Activated naive CD8-positive, alpha-beta T cell treated with anti-CD3 and anti-CD28 coated beads, Interleukin-2, amount 10 ng/mL, durations not matched to agents 7 days and 5 days (primary cell): ENCODE measurements at places on chromosomes 16 and 17. TPM values are rescaled to one million over a fixed set of nuclear protein-coding genes. Genes with fewer than 3 reads are reported as not detected.

Gene ATAD5
- total RNA-seq, result 29.7 TPM

Gene SPN
- 263 TPM for total RNA-seq

Gene NUPR1
- total RNA-seq, result 0.20 TPM

Gene CCL1
- total RNA-seq, result not detected

Gene STAC2
- total RNA-seq, result not detected

Gene TSEN54
- total RNA-seq, result 76.0 TPM

Gene HOXB3
- 10.5 TPM for total RNA-seq

DNA sequence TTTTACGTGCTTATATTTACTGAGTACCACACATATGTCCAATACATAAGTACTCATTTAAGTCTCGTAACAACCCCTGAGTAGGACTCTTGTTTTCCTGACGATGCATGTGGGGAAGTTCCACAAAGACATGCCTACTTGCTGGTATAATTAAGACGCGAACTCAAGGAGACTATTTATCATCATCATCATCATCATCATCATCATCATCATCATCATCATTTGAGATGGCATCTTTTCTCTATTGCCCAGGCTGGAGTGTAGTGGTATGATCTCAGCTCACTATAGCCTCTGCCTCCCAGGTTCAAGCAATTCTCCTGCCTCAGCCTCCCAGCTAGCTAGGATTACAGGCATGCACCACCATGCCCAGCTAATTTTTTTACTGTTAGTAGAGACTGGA lies 809.9 kb upstream of the EEF2KMT start:
- no peak overlapping the region for H3K4me3 ChIP-seq
- no peaks in the 10 kb centered on the region for H3K27me3 ChIP-seq
- H3K27ac ChIP-seq, result no peak overlapping the region

DNA sequence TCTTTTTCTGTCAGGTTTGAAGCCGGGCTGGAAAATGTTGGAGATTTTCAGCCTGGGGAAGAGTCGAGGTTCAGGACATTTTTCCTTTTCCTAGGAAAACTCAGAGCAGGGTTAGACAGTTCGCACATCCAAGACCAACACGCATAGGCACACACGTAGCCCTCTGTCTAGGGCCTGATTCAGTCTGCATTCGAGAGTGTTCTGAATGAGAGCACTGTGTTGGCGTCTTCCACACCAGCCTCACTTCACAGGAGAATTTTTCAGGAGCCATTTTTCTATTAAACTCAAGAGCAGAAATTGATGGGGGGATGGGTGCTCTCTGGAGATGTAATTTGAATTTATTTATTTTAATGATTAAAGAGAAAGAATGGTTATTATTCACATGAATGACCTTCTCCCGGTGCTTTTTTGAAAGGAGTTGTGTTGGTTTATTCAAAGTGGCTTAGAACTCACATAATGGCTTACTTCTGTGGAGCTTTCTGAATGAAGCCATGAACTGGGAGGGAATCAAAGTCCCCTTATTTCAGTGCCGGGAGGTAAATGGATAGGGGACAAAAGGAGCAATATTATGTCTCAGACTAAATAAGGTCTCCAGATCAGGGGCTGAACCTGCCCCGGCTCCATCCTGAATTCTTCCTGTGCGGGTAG lies 194.3 kb downstream of the CCDC182 start:
- H3K36me3 ChIP-seq, result peaks cover 2% of the 10 kb centered on the region
- H3K4me1 ChIP-seq, result peaks cover 11% of the 10 kb centered on the region
- H3K27ac ChIP-seq, result no peak overlapping the region
- no peak overlapping the region for H3K4me3 ChIP-seq
- DNase-seq, result no peak

- peak; percentile 41 for DNase-seq
- peaks cover 2% of the 10 kb centered on the region for H3K36me3 ChIP-seq
- H3K4me1 ChIP-seq, result peaks cover 5% of the 10 kb centered on the region
- H3K27ac ChIP-seq, result no peak overlapping the region
Observed at GRCh38 chr16:80931801-80932707, 74.6 kb downstream of the CMC2 start.

DNA sequence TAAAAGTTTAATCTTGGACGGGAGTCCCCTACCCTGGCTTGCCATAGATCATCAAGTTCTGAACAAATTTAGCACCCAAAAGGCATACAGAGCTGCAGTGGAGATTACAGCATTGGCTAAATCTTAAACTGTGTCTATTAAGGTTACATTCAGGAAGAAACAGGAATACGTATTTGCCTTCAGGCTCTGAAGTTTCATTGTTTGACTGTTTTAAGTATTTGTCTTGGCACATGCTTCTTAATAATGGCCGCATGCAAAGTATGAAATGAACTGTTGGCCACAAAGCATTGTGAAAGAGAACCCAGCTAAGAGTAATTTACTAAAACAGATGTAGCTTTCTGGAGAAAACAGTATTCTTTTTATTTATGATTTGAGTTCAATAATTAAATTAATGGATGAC lies 63.9 kb upstream of the CNEP1R1 start:
- no peak overlapping the region for H3K4me3 ChIP-seq
- no peaks in the 10 kb centered on the region for H3K36me3 ChIP-seq
- no peak for DNase-seq
- H3K27me3 ChIP-seq, result peaks cover 13% of the 10 kb centered on the region
- peaks cover 2% of the 10 kb centered on the region for H3K4me1 ChIP-seq

GRCh38 chr16:9976601-9977000 lies 205.6 kb downstream of the GRIN2A start:
- no peaks in the 10 kb centered on the region for H3K4me1 ChIP-seq
- no peaks in the 10 kb centered on the region for H3K36me3 ChIP-seq
- no peaks in the 10 kb centered on the region for H3K27me3 ChIP-seq
- no peak for DNase-seq
- no peak overlapping the region for H3K4me3 ChIP-seq

- no peak overlapping the region for H3K27ac ChIP-seq
- no peak overlapping the region for H3K4me3 ChIP-seq
- no peak for DNase-seq
- peaks cover 52% of the 10 kb centered on the region for H3K36me3 ChIP-seq
- H3K27me3 ChIP-seq, result no peaks in the 10 kb centered on the region
- peaks cover 33% of the 10 kb centered on the region for H3K4me1 ChIP-seq
Observed at GRCh38 chr17:83046448-83047181, 32.8 kb upstream of the METRNL start.

DNA sequence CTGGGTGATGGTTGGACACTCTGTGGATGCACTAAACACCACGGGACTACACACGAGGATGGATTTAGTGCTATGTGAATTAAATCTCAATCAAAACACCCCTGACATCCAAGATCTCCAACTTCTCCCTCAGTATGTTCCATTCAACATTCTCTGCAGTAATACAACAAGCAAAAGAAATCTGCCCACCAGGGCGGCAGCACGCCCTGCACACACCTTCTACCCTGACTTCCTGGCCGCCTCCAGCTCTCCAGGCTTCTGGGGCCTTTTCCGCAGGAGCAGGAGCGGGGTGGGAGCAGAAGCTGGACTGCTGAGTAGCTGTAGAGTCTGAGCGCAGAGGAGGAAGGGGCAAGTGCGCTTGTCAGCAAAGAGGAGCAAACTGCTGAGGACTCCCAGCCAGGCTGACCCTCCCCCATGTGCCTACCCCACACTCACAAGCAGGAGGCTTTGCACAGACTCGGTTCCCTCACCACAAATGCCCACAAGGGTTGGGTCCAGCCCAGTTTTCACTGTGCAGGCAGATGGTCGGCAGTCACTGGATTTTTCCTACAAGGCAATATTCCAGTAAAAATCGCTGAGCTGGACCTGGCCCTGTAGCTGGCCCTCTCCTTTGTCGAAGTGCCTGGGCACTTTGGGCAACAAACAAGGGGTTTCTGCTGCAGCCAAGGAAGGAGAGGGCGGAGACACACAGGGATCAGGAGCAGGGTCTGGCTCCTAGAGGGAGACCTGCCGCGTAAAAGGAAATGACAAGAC lies 22.8 kb downstream of the ZDHHC7 start:
- peaks cover 4% of the 10 kb centered on the region for H3K4me1 ChIP-seq
- peaks cover 14% of the 10 kb centered on the region for H3K36me3 ChIP-seq
- H3K27ac ChIP-seq, result no peak overlapping the region
- DNase-seq, result no peak

- no peak for DNase-seq
- no peak overlapping the region for H3K27ac ChIP-seq
- no peaks in the 10 kb centered on the region for H3K27me3 ChIP-seq
Observed at GRCh38 chr17:63587770-63588169, 12.9 kb upstream of the TACO1 start.

GRCh38 chr16:83842756-83843507 lies 35.2 kb downstream of the HSBP1 start:
- no peak for DNase-seq
- no peak overlapping the region for H3K4me3 ChIP-seq
- H3K27ac ChIP-seq, result no peak overlapping the region
- no peaks in the 10 kb centered on the region for H3K36me3 ChIP-seq
- H3K4me1 ChIP-seq, result no peaks in the 10 kb centered on the region

DNA sequence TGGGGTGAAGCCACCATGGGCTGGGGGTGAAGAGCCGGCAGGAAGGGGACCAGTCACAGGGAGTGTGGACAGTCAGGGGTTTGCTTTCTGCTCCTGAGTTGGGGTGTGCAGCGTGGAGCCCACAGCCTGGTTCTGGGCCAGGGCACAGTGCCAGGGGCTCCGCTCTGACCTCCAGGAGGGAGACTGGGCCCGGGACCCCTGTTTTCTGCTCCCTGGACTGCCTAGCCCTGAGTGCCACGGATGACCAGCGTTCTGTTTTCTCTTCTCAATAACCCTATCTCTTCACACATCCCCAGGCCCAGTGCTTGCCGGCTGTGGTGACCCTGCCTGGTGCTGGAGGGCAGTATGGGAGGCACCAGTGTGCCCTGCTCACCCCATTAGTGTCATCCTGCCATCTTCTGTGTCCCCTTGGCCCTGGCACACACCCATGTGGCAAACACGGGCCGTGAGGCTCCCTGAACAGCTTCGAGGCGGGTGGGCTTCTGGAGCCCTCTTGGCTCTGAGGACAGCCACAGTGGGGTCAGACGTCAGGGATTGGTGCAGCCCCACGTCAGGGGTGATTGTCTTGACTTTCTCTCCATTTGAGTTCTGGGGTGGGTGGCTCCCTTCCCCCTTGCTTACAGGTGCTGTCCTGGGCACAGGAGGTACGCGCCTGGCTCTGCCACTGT lies 1.1 kb downstream of the CEMP1 start:
- no peak overlapping the region for H3K4me3 ChIP-seq
- no peak for DNase-seq
- H3K4me1 ChIP-seq, result peaks cover 10% of the 10 kb centered on the region
- H3K27me3 ChIP-seq, result no peaks in the 10 kb centered on the region
- no peaks in the 10 kb centered on the region for H3K36me3 ChIP-seq

DNA sequence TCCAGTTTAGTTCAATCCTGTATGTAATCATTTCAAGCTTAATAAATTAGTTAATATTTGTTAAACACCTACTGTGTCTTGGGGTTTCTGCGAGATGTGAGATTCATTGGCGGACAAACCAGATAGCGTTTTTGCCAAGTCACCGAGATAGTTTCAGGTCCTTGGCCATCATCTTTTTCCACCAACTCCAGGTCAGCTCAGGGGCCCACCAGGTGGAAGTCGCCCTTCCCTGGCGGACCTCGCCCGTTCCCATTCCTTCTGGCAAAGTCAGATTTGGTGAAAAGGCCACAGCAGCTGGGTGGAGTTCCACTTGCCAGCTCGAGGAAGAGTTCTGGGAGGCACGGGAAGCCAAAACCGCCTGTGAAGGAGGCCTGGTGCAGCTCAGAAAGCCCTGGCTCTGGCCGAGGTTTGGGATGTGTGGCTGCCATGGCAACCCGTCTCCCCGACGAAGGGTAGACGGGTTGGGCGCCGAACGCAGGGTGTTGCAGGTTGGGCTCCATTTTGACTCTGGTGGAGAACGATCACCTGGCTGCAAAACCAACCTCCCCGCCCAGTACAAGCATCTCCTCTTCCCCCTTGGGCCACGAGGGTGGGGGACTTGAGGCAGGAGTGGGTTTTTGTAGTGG lies 39.5 kb downstream of the CMIP start:
- no peak overlapping the region for H3K27ac ChIP-seq
- H3K4me1 ChIP-seq, result peaks cover 54% of the 10 kb centered on the region
- H3K36me3 ChIP-seq, result peaks cover 22% of the 10 kb centered on the region
- no peak for DNase-seq
- no peaks in the 10 kb centered on the region for H3K27me3 ChIP-seq
- no peak overlapping the region for H3K4me3 ChIP-seq

- H3K4me1 ChIP-seq, result peaks cover 21% of the 10 kb centered on the region
- H3K4me3 ChIP-seq, result peak overlapping the region; percentile 61
- H3K36me3 ChIP-seq, result no peaks in the 10 kb centered on the region
- H3K27me3 ChIP-seq, result peaks cover 7% of the 10 kb centered on the region
- peak overlapping the region; percentile 85 for H3K27ac ChIP-seq
- DNase-seq, result no peak
Observed at GRCh38 chr17:63439687-63440086, 6.4 kb downstream of the CYB561 start.
